Bone marrow (tissue), 2 donors: ENCODE measurements at places on chromosomes 6 and 20.

DNA sequence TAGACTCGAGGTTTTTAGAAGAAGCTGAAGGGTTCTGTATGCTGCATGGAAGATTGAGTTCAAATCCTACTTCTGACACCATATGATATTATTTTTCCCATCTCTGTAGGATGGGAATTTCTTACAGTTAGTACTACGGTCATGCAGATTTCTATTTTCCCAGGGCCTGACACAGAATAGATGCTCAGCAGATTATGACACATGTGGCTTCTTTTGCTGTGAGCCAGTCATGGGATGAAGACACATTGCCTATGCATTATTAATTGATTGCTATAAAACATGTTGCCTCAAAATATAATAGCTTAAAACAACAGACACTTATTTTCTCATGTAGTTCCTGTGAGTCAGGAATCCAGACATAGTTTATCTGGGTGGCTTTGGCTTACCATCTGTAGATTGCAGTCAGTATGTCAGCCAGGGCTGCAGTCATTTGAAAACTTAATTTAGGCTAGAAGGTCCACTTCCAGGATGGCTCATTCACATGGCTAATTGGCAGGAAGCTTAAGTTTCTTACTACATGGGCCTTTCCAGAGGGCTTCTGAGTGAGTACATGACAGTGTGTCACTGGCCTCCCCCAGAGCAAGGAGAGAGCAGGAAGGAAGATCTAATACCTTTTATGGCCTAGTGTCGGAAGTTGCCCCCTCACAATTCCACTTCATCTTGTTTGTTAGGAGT lies 29.5 kb downstream of the TOP1 start:
- DNase-seq: no peak

DNA sequence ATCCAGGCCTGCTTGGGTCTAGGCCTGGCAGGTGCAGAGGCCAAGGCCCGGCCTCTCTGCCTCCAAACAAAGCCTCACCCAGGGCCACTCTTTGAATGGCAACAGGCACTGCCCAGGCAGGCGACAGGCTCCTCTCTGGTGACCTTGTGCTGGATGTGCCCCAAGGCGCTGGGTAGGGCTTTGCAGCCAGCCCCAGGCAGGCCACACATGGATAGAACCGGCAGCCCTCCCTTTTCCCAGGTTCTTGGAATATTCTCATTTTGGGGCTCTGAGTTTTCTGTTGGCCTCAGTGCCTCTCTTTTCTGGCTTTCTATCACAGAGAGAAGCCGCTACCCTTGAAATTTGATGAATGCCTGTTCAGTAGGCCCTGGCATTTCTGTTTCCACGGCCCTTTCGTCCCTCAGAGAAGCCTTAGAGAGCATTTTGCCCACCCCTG lies 18.9 kb downstream of the PKIG start:
- DNase-seq: no peak

GRCh38 chr6:140027219-140027618 lies 652.8 kb upstream of the CITED2 start:
- no peak for DNase-seq

GRCh38 chr6:72525821-72526510 lies 95.9 kb upstream of the KCNQ5 start:
- no peak for DNase-seq

DNA sequence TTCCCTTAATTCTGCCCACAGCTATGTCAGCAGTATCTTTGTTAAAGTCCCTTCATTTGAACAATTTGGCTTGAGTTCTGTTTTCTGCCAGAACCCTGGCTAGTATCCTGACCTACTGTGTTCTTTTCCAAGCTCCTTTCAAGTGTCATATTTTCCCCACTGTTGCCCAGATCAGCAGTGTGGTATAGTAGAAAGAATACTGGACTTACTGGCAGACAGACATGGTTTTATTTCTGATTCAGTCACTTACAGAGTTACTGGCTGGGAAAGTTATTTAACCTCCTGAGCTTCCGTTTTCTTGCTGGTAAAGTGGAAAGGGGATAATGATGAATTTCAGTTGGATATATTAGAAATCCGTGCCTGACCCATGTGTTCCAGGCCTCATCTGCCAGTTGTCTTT lies 39.8 kb upstream of the RAB23 start:
- no peak for DNase-seq

GRCh38 chr6:89186762-89187161 lies 30.4 kb downstream of the GABRR1 start:
- no peak for DNase-seq

- DNase-seq: no peak
Observed at GRCh38 chr20:18412221-18412901, 54.5 kb downstream of the DZANK1 start.

DNA sequence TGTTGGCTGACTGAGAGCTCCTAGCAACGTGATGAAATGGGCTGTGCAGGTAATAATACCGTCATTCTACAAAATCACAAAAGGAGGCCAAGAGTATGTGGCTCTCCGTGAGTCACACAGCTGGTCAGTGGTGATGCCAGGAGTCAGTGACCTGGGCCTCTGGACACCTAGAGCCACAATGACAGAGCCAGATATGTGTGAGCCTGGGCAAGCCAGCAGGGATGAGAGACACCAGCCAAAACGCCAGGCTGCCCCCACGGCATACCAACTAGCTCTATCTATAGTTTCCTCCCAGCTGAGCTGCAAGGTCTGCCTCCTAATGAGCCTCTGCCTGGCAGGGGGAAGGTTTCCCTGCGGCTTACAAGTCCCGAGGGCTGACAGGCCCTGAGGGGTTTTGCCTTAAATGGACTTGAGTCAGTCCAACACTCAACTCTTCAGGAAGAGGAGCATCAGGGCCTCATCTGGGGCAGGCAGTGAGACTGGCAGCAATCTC lies 70.0 kb downstream of the CPNE5 start:
- no peak for DNase-seq

- DNase-seq: no peak
Observed at GRCh38 chr6:23587582-23587981, 538.4 kb upstream of the NRSN1 start.

GRCh38 chr6:47203266-47203937 lies 106.3 kb downstream of the TNFRSF21 start:
- DNase-seq: no peak

GRCh38 chr6:45647341-45648261 lies 269.9 kb upstream of the SUPT3H start:
- peak; percentile 14 for DNase-seq

GRCh38 chr20:46364670-46365486 lies 41.5 kb downstream of the ELMO2 start:
- DNase-seq: no peak

DNA sequence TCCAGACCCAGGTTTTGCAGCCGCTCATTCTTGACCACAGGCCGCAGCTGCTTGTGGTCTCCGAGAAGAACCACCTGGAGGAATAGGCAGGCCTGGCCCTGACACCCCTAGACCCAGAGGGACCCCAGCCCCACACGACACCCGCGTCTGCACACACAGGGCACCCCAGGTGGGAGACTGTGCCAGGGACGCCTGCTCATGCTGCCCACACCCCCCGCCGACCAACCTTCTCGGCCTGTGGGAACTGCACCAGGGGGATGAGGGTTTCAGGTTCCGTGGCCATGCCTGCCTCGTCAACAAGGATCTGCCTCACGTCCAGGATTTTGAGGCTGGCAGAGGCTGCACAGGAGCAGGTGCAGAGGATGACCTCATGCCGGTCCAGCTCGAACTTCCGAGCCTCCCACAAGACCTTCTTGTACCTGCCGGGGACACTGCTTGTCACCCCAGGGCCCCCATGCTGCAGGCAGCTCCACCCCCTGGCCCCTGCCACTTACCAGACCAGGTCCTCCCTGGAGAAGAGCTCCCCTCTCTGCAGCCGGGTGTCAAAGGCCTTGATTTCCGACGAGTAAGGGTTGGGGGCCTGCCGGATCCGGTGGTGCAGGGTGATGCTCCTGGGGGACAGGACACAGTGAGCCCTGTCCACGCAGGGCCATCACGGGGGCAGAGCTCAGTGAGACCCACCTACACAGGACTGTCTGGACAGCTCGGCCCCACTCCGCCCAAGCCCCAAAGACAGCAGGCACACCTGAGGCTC lies 7.1 kb downstream of the FNDC11 start:
- DNase-seq: no peak

DNA sequence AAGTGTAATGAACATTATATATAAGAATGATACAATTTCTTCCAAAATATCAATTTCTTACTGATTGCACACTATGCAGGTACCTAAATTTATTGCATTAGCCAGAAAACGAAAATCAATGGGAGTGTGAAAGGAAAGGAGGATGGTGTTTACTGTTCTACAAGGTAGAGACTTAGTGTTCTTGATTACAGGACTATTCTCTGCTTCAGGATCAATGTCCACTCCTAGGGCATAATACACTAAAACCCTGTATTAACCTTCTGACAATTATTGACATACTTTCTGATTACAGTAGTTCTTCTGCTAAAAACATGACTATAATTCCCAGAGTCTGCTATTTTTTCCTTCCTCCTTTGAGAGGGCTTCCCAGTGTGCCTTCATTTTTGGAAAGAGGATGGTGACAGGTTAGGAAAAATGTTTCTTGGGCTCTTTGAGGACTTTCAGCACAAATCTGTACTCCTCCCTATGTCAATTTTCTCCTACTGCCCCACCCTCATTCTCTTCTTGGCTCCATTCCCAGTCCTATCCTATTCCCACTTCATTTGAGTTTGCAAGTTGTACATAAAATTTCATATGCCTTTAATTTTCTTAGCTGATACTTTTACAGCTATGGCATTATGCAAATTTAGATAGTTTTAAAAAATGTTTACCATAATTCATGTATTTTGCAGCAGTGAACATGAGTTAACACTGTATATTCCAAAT lies 278.9 kb downstream of the CENPW start:
- no peak for DNase-seq

GRCh38 chr6:35360349-35361138 lies 18.2 kb downstream of the PPARD start:
- DNase-seq: no peak

DNA sequence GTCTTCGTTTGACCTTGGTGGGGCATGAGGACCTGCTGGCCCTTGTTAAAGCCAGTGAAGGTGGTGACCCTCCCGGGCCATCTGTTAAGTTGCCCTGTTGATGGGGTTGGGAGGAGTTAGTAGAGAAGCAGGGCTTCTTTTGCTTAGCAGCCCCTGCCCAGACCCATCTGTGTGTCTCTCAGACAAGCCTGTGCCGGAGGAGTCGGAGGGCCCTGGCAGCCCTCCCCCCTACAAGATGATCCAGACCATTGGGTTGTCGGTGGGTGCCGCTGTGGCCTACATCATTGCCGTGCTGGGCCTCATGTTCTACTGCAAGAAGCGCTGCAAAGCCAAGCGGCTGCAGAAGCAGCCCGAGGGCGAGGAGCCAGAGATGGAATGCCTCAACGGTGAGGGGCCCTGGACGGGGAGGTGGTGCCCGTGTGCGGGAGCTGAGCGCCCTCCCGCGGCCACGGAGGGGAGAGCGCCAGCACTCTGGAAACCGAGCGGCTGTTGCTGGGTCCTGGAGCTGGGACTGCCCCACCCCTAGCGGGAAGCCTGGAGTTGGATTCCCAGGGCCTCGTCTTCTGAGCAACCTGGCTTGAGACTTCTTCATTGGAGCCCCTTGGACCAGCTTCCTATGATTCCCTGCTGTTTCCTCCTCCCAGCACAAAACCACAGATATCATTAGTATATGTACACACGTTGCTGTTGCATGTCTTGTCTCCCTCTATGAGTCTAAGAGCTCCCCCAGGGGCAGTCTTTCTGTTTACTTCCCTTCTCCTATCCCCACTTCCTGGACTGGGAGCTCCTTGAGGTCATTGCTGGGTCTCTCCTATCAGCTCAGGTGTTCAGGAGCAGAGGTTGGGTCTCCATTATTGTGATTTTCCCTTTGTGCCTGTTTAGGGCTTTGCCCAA lies 27.6 kb upstream of the SRF start:
- DNase-seq: peak; percentile 80

GRCh38 chr6:7910298-7910653 lies 312 bp downstream of the TXNDC5 start:
- DNase-seq: no peak

- DNase-seq: no peak
Observed at GRCh38 chr6:112214739-112215269, 39.6 kb downstream of the LAMA4 start.

DNA sequence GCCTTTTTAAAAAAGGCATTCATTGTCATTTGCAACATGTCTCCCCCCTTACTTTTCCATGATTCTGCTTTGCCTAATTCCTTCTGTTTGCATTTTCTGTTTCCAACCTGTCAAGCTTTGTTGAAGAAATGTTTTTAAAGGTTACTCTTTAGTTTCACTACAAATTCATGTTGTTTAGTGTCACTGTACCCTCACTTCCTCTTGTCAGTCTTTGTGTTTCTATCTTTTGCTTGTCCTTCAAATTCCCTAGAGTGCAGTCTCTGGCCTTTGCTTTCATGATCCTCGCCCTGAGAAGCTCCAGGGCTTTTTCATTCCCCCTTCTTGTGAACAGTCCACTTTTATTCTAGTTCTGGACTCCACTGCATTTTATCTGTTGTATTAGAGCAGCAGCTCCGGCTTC lies 90.6 kb downstream of the MAP3K4 start:
- no peak for DNase-seq

- peak; percentile 70 for DNase-seq
Observed at GRCh38 chr6:63635588-63636517, at the start of gene PHF3. TSS of gene PHF3 (plus strand) at chr6:63635802. CDS start at chr6:63646552, 10,750 bp downstream.

- DNase-seq: no peak
Observed at GRCh38 chr20:25236450-25237304, 11.2 kb upstream of the PYGB start.

DNA sequence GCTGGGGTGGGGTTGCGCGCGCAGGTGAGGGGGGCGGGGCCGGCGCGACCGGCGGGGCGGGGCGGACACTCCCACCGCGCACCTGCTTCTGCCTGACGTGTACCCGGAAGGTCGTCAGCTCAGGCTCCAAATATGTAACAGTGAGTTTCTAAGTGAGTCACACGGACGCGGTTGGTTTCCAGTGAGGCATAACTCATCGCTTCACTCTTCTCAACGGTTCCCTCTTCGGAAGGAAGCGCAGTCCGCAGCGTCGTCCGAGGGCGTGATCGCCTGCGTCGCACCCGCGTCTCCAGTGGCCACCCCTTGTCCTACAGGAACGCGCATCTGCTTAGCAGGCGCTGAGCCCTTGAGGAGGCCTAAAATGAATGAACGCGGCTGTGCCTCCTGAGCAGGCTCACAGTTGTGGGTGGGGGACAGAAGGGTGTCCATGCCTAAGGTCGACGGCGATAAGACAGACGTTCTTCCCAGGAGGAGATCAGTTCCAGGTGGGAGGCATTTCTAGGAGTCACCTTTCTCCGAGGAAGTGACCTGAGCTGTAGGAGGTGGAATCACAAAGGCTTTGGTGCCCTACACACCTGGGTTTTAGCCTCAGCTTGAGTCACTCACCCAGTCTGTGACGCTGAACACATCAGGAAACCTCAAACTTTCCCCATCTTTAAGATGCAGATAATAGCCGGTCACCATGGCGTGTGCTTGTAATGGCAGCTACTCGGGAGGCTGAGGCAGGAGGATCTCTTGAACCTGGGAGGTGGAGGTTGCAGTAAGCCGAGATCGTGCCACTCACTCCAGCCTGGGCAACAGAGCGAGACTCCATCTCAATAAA lies 50.9 kb upstream of the EZR start:
- peak; percentile 68 for DNase-seq

- DNase-seq: no peak
Observed at GRCh38 chr6:9316831-9317230, 881.5 kb upstream of the SLC35B3 start.

DNA sequence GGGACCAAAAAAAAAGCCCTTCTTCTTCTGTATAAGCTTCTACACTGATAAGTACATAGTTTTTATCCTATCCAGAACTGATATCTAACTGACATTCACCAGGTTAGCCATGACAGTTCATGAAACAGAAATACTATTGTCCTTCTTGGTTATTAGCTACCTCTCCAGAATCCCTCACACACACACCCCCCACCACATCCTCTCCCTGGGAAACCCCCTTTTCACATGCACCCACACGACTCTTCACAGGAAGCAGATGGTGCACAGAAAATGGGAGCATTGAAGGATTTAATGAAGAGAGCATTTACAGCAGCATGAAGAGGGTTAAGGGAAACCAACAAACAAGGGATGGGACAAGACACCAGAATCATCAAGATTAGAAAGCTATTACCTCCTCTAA lies 88.9 kb downstream of the FHL5 start:
- DNase-seq: no peak
